Stimulated activated CD4-positive, alpha-beta T cell treated with anti-CD3 and anti-CD28 coated beads, Interleukin-1b, Interleukin-23, amount 100 ng/mL, for 1 hour (primary cell): ENCODE measurements at places on chromosomes 3 and 15.

DNA sequence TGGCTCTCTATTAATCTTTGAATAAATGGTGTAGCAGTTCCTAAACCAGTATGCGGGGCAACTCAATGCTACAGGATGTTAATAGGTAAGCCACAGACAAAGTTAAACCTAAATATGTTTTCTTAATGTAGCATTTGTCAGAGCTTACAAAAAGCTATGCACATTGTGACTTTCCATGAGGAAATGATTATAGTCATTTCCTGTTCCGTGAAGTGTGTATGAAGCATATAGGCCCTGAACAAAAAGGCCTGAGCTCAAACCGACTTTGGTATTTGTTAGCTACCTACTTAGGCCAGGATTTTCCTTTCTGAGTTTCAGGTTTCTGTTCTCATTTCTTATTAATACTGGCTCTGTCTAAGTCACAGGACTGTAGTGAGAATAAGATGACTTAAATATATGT lies 14.2 kb downstream of the ZNF80 start:
- no peak for DNase-seq

DNA sequence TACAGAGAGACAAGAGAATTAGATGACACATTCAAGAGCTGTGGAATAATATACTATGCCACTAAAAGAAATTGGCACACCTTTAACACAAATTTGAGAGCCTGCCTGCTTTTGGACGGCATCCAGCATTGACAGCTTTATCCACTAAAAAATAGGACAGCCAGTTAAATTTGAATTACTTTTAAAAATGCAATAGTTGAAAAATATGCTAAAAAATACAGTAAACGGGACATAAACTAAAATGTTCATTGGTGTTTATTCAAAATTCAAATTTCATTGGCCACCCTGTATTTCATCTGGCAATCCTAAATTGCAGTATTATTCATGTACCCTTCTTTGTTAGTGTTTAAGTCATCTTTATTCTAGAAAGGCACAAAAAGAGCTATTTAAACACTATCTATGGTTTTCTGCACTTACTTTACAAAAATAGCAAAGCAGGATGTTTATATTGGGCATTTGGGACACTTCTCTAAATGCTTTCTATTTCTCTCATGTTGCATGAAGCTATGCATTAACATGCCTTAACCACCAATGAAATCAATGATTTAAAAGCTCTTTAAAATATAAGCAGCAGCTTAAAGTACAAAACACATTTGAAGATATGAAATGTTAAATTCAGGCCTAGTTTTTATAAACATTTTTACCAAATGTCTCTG lies 160.1 kb downstream of the NEK10 start:
- no peak for DNase-seq

- DNase-seq = no peak
Observed at GRCh38 chr15:47414207-47414606, 303.1 kb upstream of the SEMA6D start.

DNA sequence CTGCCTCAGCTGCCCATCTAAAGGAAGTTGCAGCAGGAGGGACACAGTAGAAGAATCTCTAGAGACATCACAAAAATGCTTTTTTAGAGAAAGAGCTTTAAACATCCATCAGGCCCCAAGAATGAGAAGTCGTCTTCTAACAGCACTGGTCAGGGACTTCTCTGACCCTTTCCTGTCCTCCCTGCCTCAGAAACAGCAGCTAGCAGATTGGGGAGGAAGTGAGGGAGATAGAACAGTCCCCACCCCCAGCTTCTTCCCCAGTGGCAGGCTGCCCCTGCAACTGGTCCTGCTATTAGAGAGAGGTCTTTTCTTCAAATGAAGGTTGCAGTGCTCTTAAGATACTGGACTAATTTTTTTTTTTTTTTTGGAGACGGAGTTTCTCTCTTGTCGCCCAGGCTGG lies 55.1 kb downstream of the PDE8A start:
- DNase-seq = no peak

- DNase-seq = no peak
Observed at GRCh38 chr3:178845420-178846118, 226.0 kb downstream of the ZMAT3 start.

DNA sequence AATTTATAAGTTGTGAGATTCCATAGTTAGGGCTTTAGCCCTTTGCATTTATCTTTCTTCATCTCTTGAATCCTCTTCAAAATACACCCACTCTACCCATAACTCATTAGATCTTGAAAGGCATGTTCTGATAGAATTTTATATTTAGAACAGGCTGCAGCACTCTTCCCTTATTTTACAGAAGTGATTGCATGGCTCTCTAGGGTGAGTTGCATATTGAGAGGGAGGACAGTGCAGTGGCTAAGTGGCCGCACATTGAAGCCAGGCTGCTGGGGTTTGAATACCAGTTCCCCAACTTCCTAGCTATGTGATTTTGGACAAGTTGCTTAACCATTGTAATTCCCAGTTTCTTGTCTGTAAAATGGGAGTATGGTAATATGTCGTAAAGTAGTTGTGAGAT lies 2.5 kb downstream of the CD86 start:
- DNase-seq = no peak

- DNase-seq = no peak
Observed at GRCh38 chr3:34782871-34783270, 856.5 kb upstream of the ARPP21 start.

- no peak for DNase-seq
Observed at GRCh38 chr15:40838756-40839155, 5.1 kb upstream of the SPINT1 start.

GRCh38 chr15:31197497-31198414 lies 96.2 kb upstream of the TRPM1 start:
- peak; percentile 17 for DNase-seq

GRCh38 chr3:66486646-66487045 lies 14.2 kb downstream of the LRIG1 start:
- no peak for DNase-seq

GRCh38 chr3:16788440-16789056 lies 96.2 kb upstream of the PLCL2 start:
- DNase-seq = no peak

- no peak for DNase-seq
Observed at GRCh38 chr15:54564166-54564565, 585.9 kb downstream of the UNC13C start.

DNA sequence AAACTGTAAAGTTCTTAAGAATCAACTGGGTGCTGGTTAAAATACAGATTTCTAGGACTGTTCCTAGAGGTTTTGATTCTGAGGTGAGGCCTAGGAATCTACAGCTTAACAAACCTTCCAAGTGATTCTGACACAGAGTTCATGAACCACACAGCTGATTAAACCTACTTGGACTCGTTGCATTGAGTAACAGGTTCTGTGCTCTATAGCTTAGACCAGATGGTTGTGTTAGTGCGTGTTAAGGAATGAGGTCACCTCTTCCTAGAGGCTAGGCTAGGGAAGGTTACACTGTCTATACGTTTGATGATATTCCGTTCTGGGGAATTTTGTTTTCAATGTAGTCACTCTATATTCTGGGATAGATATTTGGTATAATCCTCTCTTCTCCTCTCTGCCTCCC lies 21.9 kb downstream of the EID1 start:
- no peak for DNase-seq

DNA sequence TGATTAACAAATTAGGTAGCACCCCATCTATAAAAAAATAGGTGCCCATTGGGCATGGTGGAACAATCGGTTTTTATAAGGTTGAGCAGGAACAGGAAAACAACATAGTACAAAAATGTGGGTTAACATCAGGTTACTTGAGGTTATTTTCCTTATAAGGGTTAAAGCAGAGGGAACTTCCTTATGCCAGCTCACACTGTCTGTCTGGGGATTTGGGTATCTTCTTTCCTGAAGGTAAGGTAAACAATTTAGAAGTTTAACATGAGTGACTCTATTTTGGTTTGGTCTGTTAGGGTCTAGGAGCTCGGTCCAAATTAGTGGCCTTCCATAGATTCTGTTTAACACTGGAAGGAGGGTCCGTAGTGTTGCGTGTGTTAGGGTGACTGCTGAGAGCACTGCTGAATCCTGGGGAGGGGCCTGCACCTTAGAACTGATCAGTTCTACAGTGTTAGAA lies 14.7 kb downstream of the CHD2 start:
- no peak for DNase-seq

DNA sequence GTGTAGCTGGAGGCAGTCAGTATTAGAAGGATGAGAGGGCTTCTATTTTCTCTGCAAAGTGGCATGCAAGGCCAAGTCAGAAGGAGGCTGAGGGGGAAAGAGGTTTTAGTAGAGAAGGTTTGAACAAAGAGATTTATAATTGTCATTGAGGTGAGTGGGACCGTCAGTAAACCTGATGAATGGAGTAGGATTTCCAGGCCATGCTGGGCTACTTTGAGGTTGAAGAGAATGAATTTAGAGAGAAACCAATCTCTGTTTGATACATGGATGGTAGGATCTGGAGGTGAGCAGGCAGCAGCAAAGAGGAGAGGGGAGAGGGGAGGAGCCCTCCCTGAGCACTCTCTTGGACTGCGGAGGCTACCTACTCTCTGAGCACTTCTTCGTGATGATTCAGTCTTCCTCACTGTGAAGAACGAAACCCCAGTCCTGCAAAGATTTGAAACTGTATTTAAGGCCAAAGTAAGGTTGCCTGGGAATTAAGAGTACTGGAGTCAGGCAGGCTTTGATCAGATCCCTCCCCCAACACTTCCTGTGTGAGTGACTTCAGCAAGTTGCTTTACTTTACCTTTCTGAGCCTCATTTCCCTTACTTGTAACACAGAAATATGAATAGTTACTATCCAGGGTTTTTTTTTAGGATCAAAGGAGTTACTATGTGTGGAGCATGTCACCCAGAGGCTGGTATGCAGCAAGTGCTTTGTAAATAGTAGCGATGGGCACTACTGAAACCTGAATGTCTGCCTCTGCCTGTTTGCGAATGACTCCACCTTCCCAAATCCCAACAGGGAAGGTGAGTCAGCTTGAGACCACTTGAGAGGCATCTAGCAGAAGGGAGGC lies 75.8 kb downstream of the RPL39L start:
- no peak for DNase-seq

DNA sequence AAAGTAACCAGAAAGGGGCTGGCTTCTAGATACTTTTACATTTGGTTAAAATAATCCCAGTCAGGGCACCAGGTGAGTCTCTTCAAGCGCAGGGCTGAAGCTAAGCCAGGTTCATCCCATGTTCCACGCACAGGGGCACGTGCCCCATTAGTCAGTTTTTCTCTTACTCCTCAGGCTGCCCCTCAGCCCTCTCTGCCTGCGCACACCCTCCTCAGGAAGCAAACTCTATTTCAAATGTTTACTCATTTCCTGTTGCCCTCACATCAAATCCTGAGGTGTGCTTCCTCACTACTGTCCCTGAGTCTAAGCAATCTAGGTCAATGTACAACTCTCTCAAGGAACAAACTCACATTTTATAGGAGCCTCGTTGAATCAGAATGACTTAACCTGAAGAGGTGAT lies 48.5 kb downstream of the THBS1 start:
- no peak for DNase-seq

DNA sequence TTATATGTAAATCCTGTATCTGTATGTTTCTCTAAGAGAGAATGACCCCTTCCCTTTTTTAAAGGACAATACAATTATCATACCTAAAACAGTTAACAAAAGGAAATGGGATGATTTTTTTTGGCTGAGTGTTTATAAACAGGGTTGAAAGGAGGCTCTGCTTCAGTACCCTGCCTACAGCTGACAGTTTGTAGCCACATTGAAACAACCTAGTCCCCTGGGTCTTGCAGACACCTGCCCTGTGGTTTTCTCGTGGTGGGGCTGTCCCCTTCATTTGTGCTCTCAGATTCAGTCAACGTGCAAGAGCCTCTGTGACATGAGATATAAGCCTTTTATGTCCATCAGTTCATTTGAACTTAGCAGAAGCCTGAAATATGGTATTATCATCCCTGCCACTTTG lies 2.3 kb upstream of the HMCES start:
- DNase-seq = no peak

DNA sequence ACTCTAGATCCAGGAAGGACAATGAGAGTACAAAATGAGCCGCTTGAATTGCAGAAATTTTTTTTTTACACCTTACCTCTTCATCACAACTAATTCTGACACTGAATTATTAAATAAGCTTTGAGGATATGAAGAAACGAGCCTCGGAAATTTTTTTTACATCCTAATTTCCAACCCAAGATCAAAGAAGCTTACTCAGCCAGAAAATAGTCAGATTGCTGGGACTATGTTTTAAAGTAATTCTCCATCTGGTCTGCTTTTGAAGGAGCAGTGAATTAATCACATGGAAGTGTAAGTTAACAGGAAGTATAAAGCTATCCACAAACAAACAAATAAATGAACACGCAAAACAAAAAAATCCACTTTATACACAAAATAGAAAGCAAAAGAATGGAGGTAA lies 437.0 kb upstream of the KCNMB2 start:
- no peak for DNase-seq

GRCh38 chr3:30764891-30765290 lies 129.6 kb downstream of the GADL1 start:
- DNase-seq = no peak

DNA sequence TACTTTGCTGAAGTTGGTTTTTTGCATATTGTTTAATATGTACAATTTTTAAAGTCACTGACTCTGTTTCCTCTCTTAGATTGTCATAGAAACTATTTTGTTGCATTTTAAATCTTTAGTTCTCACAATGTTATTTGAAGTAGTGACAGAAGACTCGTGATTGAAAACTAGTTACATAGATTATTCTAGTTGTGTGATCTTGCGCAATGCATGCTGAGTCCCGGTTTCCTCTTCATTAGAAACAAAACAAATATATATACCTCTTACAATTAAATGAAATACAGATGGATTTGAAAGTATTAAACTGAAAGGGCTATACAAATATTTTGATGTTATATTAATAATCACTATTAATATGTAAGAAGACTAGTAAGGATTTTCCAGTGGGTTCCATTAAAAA lies 333.0 kb downstream of the LPP start:
- no peak for DNase-seq

GRCh38 chr3:181328346-181328745 lies 338.8 kb upstream of the DNAJC19 start:
- DNase-seq = no peak

DNA sequence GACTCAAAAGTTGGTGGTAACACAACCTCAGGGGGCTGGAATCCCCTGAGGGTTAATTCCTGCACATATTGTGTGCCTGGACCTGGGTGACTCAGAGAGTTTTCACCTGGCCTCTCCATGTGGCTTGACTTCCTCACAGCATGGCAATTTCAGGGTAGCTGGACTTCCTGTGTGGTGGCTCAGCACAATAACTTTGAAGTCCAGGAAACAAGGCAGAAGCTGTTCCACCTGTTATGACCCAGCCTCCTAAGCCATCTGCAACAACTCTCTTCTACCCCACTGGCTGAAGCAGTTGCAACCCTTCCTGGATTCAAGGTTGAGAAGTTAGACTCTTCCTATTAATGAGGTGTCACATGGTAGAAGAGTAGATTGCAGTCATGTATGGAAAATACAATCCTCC lies 58.4 kb downstream of the EDEM1 start:
- DNase-seq = no peak

DNA sequence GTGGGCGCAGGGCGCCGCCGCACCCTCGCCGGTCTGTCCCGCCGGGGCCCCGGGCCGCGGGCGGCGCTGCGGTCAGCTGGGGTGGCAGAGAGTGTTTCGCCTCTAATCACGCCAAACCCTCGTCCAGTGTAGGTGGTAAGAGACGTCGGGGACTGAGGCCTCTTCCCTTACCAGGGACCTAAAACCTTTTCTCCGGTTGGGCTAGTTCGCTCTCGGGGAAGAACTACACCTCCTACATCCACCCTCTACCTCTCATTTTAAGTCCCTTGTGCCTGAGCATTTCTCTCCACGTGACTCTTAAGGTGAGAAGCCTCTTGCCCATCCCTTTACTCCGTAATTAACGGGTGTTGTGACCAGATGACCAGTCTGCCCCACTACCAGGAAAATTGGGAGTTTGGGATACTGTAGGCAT lies 520 bp downstream of the TMEM42 start:
- DNase-seq = no peak
